Substantia nigra (tissue), 51 donors: ENCODE measurements at places on chromosomes 11 and 22.

DNA sequence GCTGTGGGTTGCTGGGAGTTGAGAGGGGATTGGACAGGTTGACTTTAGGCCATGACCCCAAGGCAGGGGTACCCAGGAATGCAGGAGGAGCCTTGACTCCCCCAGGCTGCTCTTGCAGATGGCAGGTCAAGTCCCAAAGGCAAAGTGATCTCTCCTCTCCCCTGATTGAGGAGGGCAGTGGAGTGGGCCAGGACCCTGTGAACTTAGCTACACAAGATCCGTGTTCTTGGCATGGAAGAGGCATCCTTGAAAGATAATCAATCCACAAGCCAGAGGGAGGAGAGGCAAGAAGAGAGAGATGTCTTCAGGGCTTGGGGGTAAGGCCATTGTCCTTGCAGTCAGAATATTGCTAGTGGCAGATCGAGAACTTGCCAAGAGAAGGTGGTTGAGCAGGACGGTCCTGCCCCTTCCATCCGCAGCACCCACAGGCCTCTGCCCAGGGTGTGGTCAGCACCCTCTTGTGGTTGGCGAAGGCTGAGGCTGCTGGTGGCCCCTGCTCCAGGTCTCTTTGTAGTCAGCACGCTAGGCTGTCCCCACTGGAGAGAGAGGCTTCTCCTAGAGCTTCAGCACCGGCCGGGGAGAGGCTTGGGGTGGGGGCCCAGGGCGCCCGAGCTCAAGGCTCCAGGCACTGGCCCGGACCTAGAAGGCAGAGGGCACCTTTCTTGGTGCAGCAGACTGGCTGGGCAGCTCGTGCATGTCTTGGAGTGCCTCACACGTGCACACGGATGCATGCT, 45.4 kb downstream of the KCNC1 start:
- no peak for DNase-seq

DNA sequence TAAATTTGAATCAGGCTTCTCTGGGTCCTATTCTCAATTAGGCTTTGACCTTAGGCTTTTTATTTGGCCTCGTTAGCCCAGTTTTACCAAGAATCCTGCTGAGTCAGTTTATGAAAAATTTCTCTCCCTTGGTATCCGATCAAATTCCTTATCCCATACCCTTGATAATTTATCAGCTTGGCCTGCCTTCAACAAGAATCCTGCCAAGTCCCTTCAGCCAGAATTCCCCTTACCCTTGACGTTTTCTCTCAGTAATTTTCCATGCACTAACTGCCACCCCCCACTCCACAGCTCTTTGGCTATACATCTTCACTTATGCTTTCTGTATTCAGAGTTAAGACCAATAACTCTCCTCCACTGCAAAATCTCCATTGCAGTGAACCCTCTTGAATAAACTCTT, 811.0 kb upstream of the CCDC90B start:
- DNase-seq: no peak

- DNase-seq: no peak
These were observed 5.1 kb downstream of the F2 start for GRCh38 chr11:46724088-46724487.

DNA sequence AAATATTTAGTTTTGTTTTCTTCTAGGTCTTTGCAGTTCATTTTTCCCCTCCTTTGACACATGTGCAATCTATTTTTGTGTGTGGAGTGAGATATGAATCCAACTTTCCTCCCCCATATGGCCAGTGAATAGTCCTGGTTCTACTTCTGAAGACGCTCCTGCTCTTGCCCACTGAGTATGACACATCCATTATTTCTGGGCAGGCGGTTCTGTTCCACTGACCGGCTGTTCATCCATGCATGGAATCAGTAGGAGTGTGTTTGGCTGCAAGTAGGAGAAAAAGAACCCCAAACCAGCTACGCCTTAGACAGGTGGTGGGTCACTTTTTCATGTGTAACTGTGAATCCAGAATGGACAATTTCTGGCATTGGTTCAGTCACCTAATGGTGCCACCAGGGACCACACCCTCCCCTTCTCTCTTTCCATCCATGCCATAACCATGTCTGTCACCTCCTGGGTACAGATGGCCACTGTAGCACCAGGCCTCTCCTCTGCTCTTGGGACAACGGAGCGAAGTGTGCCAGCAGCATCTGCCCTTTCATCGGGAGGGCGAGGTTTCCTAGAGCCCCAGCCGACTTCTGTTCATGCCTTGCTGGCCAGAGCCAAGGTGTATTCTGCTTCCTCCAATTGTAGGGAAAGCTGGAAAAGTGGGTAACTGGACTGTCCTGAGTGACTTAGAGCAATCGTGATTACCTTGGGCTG, 67.4 kb upstream of the SLC22A12 start:
- DNase-seq: no peak

GRCh38 chr11:16874275-16874975, 136.0 kb downstream of the C11orf58 start:
- no peak for DNase-seq

- DNase-seq: no peak
These were observed 1.0 kb upstream of the RAB3IL1 start for GRCh38 chr11:61918251-61918937.

DNA sequence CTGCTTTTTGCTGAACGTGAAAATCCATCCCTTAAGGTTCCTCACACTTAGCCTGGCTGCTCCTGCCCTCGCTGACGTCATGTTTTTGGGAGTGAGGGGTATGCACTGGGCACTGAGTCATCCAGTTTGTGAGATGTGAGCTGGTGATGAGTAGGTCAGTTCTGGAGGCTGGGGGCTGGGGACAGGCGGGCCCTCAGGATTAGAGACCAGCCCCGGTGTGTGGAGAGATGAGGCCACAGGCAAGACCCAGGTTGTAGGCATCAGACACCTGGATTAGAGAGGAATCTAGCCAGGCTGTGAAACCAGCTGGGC, 9.2 kb downstream of the KCNC1 start:
- no peak for DNase-seq

- DNase-seq: no peak
These were observed 1075.0 kb downstream of the BRD1 start for GRCh38 chr22:48752451-48753380.
